ENCODE measurements at places on chromosomes 16 and 17.

DNA sequence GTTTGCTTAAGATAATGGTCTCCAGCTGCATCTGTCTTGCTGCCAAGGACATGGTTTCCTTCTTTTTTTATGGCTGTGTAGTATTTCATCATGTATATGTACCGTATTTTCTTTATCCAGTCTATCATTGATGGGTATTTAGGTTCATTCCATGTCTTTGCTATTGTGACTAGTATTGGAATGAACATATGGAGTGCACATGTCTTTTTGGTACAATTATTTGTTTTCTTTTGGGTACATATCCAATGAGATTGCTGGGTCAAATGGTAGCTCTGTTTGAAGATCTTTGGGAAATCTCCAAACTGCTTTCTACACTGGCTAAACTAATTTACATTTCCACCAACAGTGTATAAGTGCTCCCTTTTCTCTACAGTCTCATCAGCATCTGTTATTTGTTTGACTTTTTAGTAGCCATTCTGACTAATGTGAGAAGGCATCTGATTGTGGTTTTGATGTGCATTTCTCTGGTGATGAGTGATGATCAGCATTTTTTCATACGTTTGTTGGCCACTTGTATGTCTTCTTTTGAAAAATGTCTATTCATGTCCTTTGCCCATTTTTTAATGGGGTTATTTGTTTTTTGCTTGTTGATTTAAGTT, 66.2 kb downstream of the TNFRSF13B start:
- no peak for DNase-seq

- DNase-seq: no peak
These were observed 6.3 kb downstream of the CNTD1 start for GRCh38 chr17:42804918-42805367.

GRCh38 chr16:88023786-88024185, 72.6 kb downstream of the BANP start:
- no peak for DNase-seq

- no peak for DNase-seq
These were observed 7.1 kb upstream of the NFATC3 start for GRCh38 chr16:68077866-68078700.

All from activated T-cell treated with anti-CD3 and anti-CD28 coated beads for 48 hours (primary cell).